Memory B cell (primary cell): ENCODE measurements at places on chromosomes 6 and 20.
A peak's percentile ranks its signal among the peaks of the same experiment; 100 is the strongest.

DNA sequence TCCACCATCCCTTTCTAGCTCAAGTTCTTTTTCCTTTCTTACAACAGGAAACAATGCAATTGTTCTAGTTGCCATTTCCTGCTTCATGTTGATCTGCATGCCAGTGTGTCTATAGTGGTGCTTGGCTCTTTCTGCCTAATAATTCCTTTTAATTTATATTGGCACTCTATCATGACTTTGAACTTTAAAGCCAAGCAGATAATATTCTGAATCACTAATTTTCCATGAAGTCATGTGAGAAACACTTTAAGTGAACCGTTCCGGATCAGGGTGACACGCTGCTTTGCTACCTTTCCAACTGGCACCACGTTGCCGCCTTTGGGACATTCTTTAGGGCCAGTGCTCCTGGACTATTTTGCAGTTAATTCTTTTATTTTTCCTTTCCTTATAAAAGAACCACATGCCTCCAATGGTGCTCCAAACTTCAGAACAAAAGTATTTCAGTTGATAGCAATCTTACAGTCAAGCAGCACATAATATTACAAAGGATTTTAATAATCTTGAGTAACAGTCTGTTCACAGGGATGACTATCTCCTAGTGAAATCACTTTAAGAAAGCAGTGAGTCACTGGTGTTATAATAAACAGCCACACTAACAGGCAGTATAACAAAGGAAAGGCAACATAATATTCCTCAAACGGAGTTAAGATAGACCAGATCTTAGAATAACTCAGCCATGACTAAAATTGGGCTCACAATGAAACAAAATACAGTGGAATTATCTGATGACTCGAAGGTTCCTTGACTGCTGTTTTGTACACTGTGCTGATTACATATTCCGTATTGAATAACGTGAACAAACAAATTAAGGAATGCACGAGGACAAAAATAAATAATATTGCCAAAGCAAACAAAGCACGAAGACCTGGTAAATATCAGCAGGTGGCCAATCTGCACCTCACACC, 19.0 kb upstream of the BLOC1S5 start:
- no peak for DNase-seq

DNA sequence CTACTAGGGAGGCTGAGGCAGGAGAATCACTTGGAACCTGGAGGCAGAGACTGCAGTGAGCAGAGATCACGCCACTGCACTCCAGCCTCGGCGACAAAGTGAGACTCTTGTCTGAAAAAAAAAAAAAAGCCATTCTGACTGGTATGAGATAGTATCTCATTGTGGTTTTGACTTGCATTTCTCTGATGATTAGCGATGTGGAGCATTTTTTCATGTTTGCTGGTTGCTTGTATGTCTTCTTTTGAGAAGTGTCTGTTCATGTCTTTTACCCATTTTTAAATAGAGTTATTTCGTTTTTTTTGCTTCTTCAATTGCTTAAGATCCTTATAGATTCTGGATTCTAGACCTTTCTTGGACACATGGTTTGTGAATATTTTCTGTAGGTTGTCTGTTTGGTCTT, 103.5 kb upstream of the SIM1 start:
- no peak for DNase-seq

DNA sequence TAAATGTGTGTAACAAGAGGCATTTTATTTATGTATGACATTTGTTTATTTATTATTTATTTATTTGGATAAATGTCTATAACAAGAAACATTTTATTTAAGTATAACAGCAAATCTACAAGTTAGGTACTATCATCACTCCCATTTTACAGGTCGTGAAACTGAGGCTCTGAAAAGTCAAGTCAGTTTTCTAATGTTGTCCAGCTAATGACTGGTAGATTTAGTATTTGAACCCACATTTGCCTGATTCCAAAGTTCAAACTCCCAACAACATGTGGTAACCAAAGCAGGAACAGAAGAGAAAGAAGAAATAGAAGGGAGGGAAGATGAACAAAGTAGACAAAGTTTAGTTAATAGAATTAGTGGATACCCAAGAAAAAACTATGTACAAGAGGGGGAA, 32.9 kb downstream of the BCAS1 start:
- no peak for DNase-seq

DNA sequence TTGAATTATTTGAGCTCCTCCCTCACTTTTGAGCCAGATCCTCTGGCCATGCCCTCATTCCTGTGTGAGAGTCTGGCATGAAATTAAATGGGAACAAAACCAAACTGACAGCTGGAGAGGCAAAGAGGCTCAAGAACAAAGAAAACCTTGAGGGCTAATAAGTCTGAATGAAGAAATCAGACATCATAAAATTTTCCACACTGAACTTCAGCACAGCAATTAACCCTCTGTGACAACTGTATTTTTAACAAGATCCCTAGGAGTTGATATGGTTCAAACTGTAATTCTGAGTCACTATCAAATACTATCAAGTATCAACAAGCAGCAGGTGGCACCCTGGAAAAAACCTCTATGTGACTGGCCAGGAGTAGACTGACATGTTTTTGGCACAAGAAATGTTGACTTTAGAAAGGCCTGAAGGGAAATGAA, 109.4 kb upstream of the EMILIN3 start:
- no peak for DNase-seq

- peak; percentile 60 for DNase-seq
These were observed 166.2 kb downstream of the SCML4 start for GRCh38 chr6:107657755-107658461.

DNA sequence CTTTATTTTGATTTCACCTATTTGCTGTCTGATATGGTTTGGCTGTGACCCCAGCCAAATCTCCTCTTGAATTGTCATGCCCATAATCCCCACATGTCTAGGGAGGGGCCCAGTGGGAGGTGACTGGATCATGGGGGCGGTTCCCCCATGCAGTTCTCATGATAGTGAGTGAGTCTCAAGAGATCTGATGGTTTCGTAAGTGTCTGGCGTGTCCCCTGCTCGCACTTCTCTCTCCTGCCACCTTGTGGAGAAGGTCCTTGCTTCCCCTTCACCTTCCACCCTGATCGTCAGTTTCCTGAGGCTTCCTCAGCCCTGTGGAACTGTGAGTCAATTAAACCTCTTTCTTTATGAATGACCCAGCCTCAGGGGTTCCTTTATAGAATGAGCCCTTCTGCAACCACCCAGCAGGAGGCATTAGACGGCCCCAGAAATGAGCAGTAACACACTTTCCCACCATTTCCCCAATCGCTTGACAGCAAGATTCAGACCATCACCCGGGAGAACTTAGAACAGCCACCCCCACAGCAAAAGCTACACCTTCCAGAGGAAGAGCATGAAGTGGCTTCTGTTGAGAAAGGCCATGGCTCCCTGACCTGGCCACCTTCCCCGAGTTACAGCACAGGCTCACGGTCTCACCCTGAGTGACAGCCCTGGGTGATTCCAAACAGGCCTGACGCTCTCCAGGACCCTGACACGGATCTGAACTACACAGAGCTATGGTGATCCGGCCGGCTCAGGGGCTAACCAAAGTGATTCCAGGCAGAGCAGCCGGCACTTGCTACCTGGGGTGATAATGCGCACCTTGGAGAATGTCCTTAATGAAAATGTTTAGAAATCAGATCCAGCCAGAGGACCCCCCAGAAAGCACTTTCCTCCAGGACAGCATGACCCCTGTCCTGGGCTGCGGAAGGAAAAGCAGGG, 131.2 kb upstream of the CDH4 start:
- no peak for DNase-seq

GRCh38 chr6:15990179-15990578, 138.7 kb upstream of the MYLIP start:
- DNase-seq = no peak

- DNase-seq = no peak
These were observed 100.5 kb downstream of the EYA4 start for GRCh38 chr6:133341607-133342158.

DNA sequence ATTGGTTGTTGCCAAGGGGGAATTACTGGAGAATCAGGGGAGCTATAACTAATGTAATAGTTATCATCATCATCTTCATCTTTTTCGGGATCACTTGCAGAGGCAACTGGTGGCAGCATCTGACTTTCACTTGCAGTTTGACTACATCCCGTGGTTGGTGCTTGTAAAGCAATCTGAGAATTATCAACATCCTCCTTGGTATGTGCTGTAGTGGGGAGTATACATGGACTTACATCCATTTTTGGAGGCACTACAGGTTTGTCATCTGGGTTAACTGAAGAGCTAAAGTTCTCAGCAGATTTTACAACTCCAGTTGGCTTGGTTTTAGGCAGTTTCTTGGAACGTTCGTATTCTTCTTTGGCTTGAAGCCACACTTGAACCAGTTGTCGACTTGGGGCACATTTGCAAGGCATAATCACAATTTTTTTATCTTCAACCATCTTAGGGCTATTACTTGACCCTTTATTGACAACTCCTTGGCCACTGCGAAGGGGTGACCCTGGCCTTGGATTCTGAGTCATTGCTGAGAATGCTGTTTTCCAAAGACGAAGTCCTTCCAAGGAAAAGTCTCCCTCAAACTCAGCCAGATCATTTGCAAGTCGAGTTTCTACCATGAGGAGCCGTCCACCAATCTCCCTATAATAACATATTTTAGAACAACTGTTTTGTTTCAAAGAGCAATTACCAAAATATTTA, 115.5 kb downstream of the REV3L start:
- DNase-seq = no peak

- DNase-seq = no peak
These were observed 107.2 kb downstream of the ASXL1 start for GRCh38 chr20:32465092-32465900.

DNA sequence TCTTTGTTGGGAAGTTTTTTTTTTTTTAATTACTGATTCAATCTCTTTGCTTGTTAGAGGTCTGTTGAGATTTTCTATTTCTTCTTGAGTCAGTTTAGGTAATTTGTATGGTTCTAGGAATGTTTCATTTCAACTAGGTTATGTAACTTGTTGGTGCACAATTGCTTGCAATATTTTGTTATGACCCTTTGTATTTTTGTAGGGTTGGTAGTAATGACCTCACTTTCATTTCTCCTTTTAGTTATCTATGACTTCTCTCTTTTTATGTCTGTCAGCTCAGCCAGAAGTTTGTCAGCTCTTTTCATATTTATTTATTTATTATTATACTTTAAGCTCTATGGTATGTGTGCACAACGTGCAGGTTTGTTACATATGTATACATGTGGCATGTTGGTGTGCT, 51.1 kb upstream of the SLC24A3 start:
- DNase-seq = no peak

DNA sequence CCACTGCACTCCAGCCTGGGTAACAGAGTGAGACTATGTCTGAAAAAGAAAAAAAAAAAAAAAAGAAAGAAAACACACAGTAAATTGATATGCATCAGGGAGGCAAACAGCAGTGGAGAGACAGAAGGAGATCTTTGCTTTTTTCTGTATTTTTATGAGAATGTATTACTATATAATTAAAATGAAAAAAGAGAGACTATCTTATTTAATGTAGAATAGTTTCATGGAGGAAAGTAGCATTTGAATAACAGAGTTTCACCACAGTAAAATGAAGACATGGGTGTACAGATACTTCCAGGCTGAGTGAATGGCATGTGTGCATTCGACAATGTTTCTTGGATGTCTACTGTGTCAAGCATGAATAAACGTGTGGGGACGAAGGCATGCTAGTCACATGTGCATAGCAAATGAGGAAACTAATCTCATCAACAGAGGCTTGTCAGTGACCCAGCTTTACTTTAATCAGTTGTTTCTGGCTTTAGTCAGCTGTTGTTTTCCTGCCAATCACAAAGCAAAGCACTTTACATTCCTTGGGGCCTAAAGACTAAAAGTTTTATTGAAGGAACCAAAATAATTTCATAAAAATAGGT, 55.5 kb upstream of the ARMH2 start:
- DNase-seq = no peak

DNA sequence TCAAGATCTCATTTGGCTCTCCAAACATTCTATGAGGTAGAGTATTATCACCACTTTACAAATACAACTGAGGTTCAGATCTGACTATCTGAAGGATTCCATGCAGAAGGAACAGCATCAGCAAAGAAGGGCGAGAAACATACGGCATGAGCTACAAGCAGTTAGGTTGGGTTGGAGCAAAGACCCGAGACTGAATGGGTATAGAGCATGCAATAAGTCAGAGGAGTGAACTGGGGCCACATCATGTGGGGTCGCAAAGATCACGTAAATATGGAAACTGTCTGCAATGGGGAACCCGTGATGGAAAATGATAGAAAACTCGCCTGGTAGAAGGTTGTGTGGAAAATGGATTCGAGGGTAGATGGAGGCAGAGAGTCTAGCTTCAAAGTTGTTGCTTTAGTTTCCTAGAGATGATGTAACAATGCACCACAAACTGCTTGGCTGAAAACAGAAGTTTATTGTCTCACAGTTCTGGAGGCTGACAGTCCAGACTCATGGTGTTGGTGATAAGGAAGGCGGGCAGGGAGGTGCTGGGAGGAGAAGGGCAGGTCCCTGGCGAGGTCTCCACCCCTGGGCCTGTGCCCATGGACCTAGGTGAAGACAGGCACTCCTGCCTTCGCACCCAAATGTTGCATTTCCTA, 44.3 kb upstream of the BCLAF1 start:
- no peak for DNase-seq

DNA sequence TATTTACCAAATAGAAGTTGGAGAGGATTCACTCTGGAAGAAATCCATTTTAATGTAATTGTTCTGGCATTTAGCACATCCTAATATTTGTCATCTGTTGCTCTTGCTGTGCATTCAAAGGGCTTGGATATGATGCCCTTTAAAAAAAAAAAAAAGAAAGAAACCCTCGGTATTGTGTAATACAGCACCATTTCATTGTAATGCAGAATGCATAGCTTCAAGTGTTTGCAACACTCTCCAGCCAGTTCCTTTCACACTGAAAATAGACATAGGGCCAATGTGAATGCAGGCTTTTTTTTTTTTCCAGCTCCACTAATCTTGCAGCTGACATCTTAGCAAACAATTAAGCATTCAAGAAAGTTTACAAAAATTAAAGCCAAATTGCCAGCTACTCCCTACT, 197.4 kb upstream of the POU3F2 start:
- no peak for DNase-seq

DNA sequence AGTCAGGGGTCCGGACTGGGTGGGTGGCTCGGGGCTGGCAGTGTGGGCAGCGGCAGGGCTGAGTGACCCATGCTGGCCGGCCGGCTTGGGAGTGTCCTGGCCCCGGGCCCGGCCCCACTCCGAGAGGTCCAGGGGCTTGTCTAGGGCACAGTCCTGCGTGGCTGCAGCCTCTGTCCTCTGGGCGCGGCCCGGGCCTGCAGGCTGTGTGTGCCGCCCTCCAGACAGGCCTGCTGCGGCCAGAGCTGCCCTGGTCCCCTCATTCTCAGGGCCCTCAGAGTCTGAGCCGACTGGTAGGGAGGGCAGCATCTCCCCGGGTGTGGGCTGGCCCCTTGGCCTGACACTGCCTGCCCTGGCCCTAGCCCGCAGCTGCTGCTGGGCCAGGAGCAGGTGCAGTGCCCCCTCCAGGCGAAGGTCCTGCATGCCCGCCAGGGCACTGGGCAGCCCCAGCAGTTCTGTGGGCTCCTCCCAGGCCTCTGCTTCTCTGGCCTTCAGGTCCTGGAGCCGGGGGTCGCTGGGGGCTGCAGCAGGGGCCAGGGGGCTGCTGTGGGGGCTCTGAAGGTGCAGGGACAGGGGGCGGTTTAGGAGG, 6.9 kb upstream of the CABLES2 start:
- no peak for DNase-seq
